ENCODE measurements at places on chromosomes 4 and X.

DNA sequence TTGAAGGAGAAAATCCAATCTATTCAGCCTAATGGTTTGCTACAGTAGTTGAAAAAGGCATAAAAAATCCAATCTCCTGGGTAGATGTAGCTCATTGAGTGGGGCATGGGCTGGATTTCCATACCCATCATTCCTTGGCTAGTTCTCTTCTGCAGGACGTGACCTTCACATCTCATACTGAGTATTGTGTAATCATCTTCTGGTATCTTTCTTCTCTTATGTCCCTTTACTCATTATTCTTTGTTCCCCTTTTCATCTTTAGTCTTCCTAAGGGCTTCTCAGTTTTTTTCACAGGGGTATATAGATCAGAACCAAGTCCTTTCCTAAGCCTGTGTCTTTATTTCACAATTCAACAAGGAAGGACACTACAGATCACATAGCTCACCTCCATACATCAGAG is 727.6 kb upstream of the MAGEB2 start:
- no peaks in the 10 kb centered on the region for H3K4me1 ChIP-seq
- no peak overlapping the region for H3K4me3 ChIP-seq
- no peaks in the 10 kb centered on the region for H3K27me3 ChIP-seq
- DNase-seq: no peak
- H3K27ac ChIP-seq: no peak overlapping the region

GRCh38 chr4:46393606-46394005 is 3.7 kb upstream of the GABRA2 start:
- H3K4me1 ChIP-seq: no peaks in the 10 kb centered on the region
- DNase-seq: no peak

- H3K27me3 ChIP-seq: no peaks in the 10 kb centered on the region
- DNase-seq: no peak
- H3K4me1 ChIP-seq: peaks cover 6% of the 10 kb centered on the region
Observed at GRCh38 chr4:105215609-105216313, 69.1 kb downstream of the TET2 start.

- H3K36me3 ChIP-seq: no peaks in the 10 kb centered on the region
- H3K4me1 ChIP-seq: no peaks in the 10 kb centered on the region
- H3K27ac ChIP-seq: no peak overlapping the region
- H3K27me3 ChIP-seq: no peaks in the 10 kb centered on the region
- DNase-seq: no peak
- peak overlapping the region; percentile 36 for H3K4me3 ChIP-seq
Observed at GRCh38 chrX:21655901-21656586, 2.1 kb downstream of the KLHL34 start.

GRCh38 chr4:10173037-10173753 is 56.6 kb upstream of the WDR1 start:
- H3K36me3 ChIP-seq: no peaks in the 10 kb centered on the region
- no peak overlapping the region for H3K27ac ChIP-seq
- DNase-seq: no peak
- H3K27me3 ChIP-seq: no peaks in the 10 kb centered on the region

DNA sequence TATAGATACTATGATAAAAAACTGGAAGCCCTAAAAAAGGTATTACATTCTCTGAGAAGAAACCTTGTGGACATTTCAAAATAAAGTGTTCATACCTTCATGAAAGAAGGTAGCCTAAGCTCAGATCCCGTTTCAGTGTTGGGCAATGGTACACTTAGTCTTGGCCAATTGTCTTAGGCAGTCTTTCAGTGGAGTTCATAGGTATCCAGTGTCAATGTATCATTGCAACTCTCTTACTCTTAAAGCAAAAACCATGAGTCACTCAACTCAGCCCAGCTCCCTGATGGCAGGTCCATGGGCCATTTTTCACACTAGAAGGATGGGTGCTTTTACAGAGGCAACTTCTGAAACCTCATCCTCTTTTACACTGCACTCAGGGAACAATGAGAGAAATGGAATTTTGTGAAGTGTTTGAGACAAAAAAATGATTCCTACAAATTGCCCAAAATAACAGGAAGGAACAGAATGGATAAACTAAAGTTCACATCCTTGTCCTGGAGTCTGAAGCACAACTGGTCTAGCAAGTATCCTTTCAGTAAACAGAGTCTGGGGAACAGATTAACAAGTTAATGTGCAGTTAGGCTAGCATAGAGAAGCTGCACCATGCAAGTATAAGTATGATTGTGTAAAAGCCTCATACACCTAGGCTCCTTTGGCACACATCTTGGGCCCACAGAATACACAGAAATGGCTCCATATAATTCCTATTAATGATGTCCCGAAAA is 7.0 kb upstream of the ZNF827 start:
- H3K4me3 ChIP-seq: no peak overlapping the region
- no peaks in the 10 kb centered on the region for H3K27me3 ChIP-seq
- no peaks in the 10 kb centered on the region for H3K36me3 ChIP-seq
- no peak overlapping the region for H3K27ac ChIP-seq
- H3K4me1 ChIP-seq: no peaks in the 10 kb centered on the region
- DNase-seq: no peak

- H3K4me1 ChIP-seq: peaks cover 88% of the 10 kb centered on the region
- H3K4me3 ChIP-seq: no peak overlapping the region
- no peak for DNase-seq
- no peaks in the 10 kb centered on the region for H3K36me3 ChIP-seq
- H3K27me3 ChIP-seq: no peaks in the 10 kb centered on the region
- H3K27ac ChIP-seq: no peak overlapping the region
Observed at GRCh38 chr4:169253113-169253671, 17.6 kb downstream of the SH3RF1 start.

GRCh38 chr4:83067058-83067639 is 32.2 kb downstream of the COPS4 start:
- peaks cover 33% of the 10 kb centered on the region for H3K36me3 ChIP-seq
- H3K4me3 ChIP-seq: no peak overlapping the region
- H3K27me3 ChIP-seq: no peaks in the 10 kb centered on the region
- H3K4me1 ChIP-seq: no peaks in the 10 kb centered on the region

GRCh38 chr4:185096032-185096653 is 46.9 kb upstream of the SLC25A4 start:
- no peak overlapping the region for H3K27ac ChIP-seq
- no peak overlapping the region for H3K4me3 ChIP-seq
- no peaks in the 10 kb centered on the region for H3K36me3 ChIP-seq
- H3K4me1 ChIP-seq: no peaks in the 10 kb centered on the region
- H3K27me3 ChIP-seq: no peaks in the 10 kb centered on the region

- no peak overlapping the region for H3K4me3 ChIP-seq
- peaks cover 9% of the 10 kb centered on the region for H3K4me1 ChIP-seq
Observed at GRCh38 chr4:17583941-17584340, 6.9 kb downstream of the LAP3 start.

- H3K4me3 ChIP-seq: peak overlapping the region; percentile 43
- H3K4me1 ChIP-seq: peaks cover 9% of the 10 kb centered on the region
Observed at GRCh38 chrX:76148753-76149152, 24.1 kb upstream of the PBDC1 start.

- DNase-seq: no peak
- H3K27me3 ChIP-seq: no peaks in the 10 kb centered on the region
- no peak overlapping the region for H3K4me3 ChIP-seq
- peaks cover 45% of the 10 kb centered on the region for H3K4me1 ChIP-seq
Observed at GRCh38 chr4:2484993-2485392, 16.1 kb downstream of the RNF4 start.

GRCh38 chr4:58475097-58475496 is 1364.9 kb upstream of the IGFBP7 start:
- H3K4me3 ChIP-seq: no peak overlapping the region
- H3K4me1 ChIP-seq: no peaks in the 10 kb centered on the region
- H3K27me3 ChIP-seq: no peaks in the 10 kb centered on the region

DNA sequence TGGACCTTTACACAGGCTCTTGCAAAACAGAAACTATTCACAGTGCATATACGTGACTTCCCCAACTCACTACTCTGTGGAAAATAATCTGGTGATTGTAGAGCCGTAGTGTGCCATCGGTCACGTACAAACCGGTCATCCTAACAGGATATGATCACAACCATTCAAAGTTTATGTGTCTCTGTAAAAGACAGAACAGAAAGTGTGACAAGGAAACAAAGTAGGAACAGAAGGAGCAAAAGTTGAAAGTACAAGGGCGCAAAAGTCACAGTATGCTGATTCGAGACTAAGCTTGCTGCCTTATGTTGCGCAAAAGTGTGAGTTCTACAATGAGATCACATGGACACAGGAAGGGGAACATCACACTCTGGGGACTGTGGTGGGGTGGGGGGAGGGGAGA is 18.6 kb downstream of the MEPE start:
- H3K4me1 ChIP-seq: no peaks in the 10 kb centered on the region
- H3K27ac ChIP-seq: no peak overlapping the region
- no peak overlapping the region for H3K4me3 ChIP-seq
- no peaks in the 10 kb centered on the region for H3K27me3 ChIP-seq

DNA sequence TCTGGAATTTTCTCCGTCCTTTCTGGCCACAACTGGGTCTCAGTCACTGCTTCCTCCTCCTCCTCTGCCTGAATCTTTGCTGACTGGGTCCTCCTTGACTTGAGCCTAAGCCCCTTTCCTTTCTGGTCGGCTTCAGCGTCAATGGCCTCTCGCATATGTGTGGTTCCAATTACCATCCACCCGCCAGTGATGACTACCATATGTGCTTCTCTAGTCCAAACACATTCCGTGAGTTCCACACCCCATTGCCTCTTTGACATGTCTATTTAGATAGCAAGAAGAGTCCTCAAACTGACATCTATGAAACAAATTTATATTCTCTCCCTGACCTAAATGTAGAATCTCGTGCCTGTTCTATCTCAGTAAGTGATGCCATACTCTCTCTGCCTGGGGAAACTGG is 19.8 kb downstream of the MXRA5 start:
- no peak overlapping the region for H3K4me3 ChIP-seq
- no peak for DNase-seq
- H3K4me1 ChIP-seq: no peaks in the 10 kb centered on the region
- H3K36me3 ChIP-seq: no peaks in the 10 kb centered on the region
- no peaks in the 10 kb centered on the region for H3K27me3 ChIP-seq
- no peak overlapping the region for H3K27ac ChIP-seq

Measured in thoracic aorta (tissue), 2 donors.